Peyer's patch (tissue), 4 donors: ENCODE measurements at places on chromosomes 4 and X.

GRCh38 chrX:78643874-78644273 lies 15.3 kb downstream of the RTL3 start:
- no peak for DNase-seq

GRCh38 chr4:153137677-153138630 lies 66.3 kb upstream of the TRIM2 start:
- DNase-seq: no peak

- no peak for DNase-seq
These were observed 128.4 kb downstream of the KLHL34 start for GRCh38 chrX:21529771-21530170.

- no peak for DNase-seq
These were observed 206.2 kb downstream of the RCHY1 start for GRCh38 chr4:75308049-75308448.

GRCh38 chr4:15368856-15369255 lies 59.0 kb upstream of the C1QTNF7 start:
- no peak for DNase-seq

GRCh38 chrX:19640693-19641374 lies 125.5 kb upstream of the MAP3K15 start:
- DNase-seq: no peak

DNA sequence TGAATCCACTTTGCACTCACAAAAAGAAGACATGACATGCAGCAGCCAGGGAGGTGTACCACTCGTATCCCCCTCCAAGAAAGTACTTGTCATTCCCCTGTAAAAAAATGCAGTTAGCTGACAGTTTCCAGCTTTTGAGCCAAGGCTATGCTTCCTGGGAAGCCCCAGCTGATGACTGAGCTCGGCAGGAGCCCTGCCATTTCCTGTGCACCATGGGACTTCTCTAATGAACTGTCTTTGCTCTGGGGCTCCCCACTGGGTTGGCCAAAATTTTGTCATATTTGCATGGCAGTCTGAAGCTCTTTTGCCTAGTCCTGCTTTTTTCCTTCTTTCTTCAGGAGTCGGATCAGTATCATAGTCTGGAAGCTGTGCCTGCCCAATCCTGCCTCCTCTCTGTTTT lies 104.5 kb upstream of the MAOA start:
- no peak for DNase-seq

- DNase-seq: peak; percentile 43
These were observed 626.7 kb upstream of the BOD1L1 start for GRCh38 chr4:14254252-14254651.

GRCh38 chr4:183300655-183301054 lies 19.4 kb downstream of the CLDN22 start:
- DNase-seq: no peak

GRCh38 chr4:180423712-180424057 lies 1819.5 kb upstream of the TENM3 start:
- no peak for DNase-seq

- DNase-seq: no peak
These were observed 1682.3 kb upstream of the TENM3 start for GRCh38 chr4:180560896-180561295.

GRCh38 chrX:101262590-101262989 lies 28.5 kb downstream of the TAF7L start:
- no peak for DNase-seq

DNA sequence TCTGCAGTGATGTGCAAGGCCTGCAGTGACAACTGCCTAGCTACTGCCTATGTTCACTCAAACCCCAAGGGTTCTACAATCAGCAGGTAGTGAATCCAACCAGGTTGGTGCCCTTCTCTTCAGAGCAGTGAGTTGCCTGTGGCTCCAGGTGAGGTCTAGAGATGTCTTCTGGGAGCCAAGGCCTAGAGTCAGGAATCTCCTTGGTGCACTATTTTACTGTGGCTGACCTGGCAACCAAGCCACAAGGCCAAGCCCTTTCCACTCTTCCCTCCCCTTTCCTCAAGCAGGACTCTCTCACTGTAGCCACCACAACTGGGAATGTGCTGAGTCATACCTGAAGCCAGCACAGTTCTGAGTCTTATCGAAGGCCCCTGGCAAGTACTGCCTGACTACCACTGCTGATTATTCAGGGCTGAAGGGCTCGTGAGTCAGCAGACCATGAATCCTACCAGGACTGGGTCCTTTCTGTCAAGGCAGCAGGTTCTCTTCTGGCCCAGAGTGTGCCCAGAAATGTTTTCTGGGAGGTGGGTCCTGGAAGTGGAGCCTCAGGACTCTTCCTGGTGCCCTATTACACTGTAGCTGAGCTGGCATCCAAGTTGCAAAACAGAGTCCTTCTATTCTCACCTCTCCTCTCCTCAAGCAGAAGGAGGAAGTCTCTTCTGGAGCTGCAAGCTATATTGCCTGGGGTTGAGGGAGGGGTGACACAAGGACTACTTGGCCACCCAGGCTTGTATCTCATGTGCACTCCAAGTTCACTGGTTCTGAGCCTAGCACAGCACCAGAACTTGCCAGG lies 111.6 kb downstream of the BTC start:
- DNase-seq: no peak

DNA sequence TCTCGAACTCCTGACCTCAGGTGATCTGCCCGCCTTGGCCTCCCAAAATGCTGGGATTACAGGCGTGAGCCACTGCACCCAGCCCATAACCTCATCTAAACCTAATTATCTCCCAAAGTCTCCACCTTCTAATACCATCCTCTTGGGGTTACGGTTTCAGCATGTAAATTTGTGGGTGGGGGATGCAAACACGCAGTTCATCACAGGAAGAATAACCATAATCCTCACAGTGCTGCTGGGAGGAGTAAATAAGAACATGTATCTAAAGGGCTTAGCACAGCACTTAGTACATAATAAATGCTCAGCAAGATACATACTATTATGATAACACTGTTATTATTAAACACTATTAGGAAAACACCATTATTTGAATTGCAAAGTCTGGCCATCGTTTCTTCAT lies 116.4 kb downstream of the CORIN start:
- no peak for DNase-seq

GRCh38 chrX:46582325-46582724 lies 8.8 kb downstream of the CHST7 start:
- no peak for DNase-seq

GRCh38 chr4:100022792-100023222 lies 72.7 kb upstream of the H2AZ1 start:
- DNase-seq: no peak

DNA sequence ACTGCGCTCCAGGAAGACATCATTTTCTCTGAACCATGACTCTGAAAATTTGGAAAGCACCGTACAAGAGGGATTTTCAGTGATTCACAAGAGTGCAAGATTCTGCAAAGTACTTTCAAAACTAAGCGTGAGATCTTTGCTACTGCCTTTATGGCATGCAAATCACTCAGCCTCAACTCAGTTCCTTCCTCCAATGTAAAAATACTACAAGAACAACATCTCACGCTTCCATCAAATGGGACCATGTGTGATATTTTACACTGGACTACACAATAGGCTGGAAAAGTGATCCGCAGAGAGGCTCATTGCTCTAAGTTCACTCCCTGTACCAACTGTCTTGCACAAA lies 674 bp upstream of the IL15 start:
- DNase-seq: no peak

- no peak for DNase-seq
These were observed 135.5 kb downstream of the PALLD start for GRCh38 chr4:168632301-168632725.

DNA sequence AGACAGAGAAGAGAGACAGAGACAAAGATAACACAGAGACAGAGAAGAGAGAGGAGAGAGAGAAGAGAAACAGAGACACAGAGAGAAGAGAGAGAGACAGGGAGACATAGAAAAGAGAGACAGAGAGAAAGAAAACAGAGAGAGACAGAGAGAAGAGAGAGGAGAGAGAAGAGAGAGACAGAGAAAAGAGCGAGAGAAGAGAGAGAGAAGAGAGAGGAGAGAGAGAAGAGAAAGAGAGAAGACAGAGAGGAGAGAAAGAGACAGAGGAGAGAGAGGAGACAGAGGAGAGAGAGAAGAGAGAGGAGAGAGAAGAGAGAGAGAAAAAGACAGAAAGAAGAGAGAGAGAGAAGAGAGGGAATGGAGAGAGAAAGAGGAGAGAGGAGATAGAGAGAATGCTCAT lies 601.1 kb upstream of the PRKX start:
- DNase-seq: no peak

DNA sequence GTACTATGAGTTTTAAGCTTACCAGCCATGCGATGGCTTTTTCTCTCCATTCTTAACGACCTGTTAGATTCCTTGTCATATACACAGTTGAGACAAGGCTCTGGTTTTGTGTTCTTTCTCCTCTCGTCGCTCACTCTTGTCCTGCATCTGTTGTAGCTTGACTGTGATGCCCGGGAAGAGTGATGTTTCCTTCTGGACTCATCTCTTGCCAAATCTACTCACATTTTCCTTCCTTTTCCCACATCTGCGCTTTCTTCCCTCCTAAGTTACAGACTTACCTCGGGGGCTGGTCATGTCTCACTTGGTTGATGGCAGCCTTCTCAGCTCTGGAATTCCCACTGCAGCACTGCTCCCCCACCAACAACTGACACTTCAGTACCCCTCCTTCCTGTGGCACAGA lies 4.8 kb upstream of the MAP7D3 start:
- DNase-seq: no peak

GRCh38 chr4:174316954-174317353 lies 33.2 kb downstream of the CEP44 start:
- no peak for DNase-seq

- DNase-seq: no peak
These were observed 113.7 kb downstream of the SOWAHB start for GRCh38 chr4:76784237-76784636.

DNA sequence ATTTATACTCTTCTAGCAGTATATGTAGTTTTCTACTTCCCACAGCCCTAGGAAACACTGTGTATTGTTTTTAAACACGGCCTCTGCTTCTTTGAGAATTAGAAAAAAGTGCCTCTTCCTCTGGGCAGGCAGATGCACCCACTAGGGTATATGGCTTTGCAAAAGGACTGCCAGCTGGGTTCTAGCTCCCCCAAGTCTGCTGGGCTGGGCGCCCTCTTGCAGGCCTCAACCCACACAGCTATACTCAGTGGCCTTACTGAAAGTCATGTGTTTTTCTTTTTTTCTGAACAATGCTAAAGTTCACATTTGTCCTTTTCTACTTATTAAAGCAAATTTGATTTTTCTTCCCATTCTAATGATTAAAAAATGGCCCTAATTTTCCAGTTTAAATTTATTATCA lies 35.5 kb upstream of the BMPR1B start:
- no peak for DNase-seq

- DNase-seq: no peak
These were observed 416.5 kb downstream of the TEX13C start for GRCh38 chrX:125736008-125736729.

DNA sequence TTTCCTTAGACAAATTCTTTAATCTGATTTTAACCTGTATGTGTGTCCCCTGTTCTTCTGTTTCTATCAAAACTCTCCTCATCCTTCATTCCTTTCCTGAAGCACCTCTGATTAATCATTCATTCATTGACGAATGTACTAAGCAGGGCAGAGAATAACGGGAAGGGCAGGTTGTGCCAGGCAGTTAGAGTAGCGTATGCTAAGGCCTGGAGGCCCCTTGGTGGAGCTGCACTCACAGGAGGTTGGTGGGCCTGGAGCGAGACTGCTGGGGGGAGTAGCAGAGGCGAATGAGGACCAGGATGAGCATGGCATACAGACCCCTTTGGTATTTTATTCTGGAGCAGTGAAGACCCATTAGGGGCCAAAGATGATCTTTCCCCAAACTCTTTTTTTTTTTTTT lies 22.5 kb downstream of the PTTG2 start:
- no peak for DNase-seq

- DNase-seq: no peak
These were observed 50.4 kb downstream of the GSTCD start for GRCh38 chr4:105758958-105759357.

DNA sequence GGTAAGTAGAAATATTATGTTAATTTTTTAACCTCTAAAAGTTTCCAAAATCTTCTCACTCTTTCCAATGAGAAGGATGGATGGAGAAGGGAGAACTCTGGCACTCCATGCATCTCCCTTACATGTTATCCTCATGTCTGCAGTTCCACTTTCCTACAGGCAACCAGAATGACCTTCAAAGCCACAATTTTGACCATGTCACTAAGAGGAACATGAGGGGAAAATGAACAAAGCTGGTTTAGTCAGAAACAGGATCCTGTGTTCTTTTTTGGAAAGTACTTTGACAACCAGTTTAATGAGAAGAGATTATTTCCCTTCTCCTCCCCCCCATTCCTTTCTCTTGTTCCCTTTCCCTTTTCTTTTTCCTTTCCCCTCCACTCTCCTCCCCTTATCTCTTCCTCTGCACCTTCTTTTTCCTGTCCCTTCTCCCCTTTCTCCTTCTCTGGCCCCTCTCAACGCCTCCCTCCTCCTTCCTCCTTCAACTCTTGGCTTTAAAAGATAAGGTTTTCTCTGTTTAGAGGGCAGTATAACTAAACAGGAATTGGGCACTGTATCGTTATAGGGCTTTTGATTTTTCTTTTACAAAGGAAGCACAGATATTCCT lies 42.5 kb downstream of the DTHD1 start:
- no peak for DNase-seq

DNA sequence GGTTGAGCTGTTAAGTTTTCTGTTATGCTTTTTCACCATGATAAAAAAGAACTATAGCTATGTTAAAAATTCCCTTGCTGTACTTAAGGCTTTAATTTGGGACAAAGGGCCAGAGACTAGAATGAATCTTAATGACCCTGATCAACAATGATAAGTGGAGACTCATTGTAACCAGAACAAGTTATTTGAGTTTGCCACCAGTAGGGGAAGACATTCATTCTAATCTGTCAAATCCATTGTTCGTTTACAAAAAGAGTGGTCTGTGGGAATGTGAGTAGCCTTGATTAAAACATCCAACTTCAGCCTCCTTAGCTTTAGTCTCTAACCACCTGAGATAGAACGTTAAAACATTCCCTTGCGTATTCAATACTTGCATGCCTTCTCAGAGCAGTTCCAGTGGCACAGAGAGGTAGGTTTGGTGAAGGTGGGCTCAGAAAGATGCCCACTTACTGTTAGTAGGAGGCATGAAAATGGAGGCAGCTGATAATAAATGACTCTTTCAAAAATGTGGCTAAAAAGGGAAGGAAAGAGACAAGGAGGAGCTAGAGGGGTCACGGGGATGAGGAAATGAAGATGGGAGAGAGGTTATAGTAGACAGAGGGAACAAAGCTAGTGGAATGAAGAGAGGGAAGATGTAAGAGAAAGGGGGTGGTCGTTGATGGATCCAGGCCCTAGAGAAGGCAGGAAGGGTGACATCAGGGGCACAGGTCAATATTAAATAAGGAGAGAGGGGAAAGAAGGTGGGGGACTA lies 66.2 kb downstream of the EGF start:
- no peak for DNase-seq

DNA sequence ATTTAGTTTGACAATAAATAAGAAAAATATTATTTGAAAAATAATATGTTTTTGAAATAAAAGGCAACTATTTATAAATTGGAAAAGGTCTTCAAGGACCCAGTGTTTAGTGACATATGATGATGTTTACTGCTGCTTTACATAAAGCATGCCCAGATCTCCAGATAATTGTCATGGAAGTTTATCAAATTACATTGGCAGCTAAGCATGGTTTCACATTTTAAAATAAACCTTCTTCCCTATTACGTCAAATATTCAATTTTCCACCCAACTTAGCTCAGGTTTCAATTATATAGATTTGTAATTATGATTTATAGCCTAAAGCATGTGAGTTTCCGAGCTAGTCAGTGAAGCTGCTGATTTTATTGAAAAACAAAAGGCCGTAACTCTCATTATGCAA lies 417.2 kb downstream of the CFAP47 start:
- no peak for DNase-seq
